ENCODE measurements at places on chromosomes 11 and 22. TPM values are rescaled to one million over a fixed set of nuclear protein-coding genes. Genes with fewer than 3 reads are reported as not detected.

DNA sequence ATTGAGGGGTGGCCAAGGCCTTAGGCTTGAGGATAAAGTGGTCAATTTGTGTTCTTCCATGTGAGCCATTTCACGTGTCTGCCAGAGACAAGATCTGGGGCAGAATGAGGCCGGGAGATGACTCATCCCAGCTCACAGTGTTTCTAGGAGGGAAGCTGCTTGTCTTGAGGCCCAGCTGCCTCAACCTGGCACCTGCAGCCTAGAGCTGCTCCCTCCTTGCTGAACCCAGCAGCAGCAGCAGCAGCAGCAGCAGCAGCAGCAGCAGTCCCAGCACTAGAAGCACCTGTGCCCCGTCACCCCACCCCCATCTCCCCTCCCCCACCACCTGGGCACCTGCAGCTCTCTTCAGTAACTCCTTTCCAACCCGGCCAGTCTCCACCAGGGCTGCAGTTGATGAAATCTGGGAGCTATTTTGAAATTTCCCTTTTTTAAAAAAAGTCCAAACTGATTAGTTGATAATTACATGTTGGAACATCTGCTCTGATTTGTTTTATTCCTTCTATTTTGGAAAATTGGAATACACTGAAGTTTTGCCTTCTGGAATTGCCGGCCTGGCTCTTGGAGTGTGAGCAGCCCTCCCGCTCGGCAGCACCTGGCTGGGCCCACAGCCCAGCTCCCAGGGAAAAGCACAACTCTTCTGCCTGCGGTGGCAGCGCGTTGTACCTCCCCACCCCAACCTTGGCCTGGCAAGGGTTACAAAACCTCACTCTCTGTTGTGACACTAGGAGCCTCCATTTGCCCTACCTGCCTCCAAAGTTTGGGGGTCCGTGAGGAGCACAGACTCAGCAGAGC, 143.5 kb downstream of the NXPE2 start:
- no peak for DNase-seq

MYBPC3 gene
- not detected for total RNA-seq

SLC22A8 gene
- total RNA-seq: not detected

MS4A12 gene
- 0.41 TPM for total RNA-seq

DRD2 gene
- total RNA-seq: 0.36 TPM

TMEM126A gene
- total RNA-seq: 42.5 TPM

OR4A16 gene
- not detected for total RNA-seq
